ENCODE measurements at places on chromosomes 5 and 9.

- no peak for DNase-seq
Observed at GRCh38 chr5:122705851-122706250, 69.0 kb upstream of the SNX2 start.

GRCh38 chr9:89522959-89523285, 25.0 kb upstream of the SEMA4D start:
- no peak for DNase-seq

DNA sequence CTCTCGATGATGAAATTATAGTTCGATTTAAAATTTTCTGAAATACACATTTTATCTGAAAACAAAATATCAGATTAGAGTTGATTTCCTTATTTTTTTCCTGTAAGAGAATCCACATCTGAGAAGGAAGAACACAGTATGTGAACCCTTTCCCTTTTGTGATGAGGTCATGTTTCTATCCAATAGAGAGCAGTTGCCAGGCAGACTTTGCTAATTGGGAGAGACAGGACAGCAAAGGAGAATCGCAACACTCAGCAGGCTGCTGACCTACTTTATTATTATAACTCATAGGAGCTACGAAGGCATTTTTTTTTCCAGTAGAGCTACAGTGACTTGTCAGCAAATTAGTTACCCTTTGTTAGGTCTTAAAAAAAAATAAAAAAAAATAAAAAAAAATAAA, 242.1 kb downstream of the HCN1 start:
- DNase-seq = no peak

DNA sequence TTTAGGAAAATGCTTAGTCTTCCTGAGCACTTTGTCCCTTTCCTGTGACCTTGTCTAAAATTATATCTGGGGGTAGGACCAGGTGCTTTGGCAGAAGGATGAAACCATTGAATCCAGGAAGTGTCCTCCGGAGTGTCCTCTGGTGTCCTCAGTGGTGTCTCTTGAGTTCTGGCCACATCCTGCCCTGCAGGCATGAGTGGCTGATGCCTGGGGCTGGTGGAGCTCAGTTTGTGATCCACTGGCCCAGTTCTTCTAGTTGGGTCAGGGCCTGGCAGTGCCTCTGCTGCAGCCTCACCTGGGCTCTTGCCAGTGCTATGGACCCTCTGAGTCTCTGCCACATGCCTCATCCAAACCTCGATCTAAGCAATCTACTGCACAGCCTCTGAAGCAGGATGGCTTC, 14.4 kb upstream of the TMED7 start:
- DNase-seq = no peak

GRCh38 chr5:38265546-38266179, 7.3 kb downstream of the EGFLAM start:
- DNase-seq = peak; percentile 84

DNA sequence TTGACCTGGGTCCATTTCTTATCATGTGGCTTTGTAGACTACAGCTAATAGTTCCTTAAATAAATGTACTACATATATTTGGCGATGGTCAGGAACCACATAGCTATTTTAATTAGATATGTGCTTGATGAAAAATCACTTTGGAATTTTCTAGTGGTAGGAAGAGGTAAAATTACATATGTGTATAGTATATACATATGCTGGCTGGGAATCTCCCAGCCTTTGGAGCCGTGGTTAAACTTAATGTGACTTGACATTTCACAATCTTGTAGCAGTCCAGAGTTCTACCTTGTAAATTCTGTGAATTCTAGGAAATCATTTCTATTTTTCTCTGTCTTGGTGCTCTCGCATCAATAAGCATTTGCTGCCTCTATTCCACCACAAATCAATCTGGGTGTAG, 565.0 kb downstream of the DMRTA1 start:
- no peak for DNase-seq

DNA sequence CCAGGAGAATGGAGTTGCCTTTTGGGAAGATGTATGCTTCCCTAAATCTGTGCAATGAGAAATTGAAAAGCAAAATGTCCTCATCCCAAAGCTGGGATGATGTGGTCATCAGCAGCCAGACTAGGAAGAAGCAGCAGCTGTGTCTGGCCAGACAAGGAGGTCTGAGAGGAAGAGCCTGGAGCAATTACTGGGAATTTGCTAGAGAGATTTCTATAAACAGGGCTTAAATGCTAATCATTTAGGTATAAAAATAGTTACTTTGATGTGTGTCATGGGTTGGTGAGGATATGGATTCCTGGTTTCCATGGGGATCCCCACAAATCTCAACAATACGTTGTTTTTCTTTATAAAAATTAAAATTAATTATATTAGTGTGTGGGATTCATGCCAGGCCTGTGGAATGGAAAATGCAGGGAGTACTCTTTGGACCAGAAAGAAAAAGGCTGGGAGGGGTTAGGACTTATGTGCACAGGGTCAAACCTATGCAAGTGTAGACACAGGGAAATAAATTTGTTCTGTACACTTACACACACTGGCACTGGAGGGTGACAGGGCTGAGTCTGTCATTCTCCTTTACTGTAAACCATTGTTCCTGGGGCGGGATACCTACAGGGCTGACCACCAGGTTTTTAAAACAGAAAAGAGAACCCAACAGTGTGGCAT, 58.7 kb upstream of the TRPC7 start:
- no peak for DNase-seq

DNA sequence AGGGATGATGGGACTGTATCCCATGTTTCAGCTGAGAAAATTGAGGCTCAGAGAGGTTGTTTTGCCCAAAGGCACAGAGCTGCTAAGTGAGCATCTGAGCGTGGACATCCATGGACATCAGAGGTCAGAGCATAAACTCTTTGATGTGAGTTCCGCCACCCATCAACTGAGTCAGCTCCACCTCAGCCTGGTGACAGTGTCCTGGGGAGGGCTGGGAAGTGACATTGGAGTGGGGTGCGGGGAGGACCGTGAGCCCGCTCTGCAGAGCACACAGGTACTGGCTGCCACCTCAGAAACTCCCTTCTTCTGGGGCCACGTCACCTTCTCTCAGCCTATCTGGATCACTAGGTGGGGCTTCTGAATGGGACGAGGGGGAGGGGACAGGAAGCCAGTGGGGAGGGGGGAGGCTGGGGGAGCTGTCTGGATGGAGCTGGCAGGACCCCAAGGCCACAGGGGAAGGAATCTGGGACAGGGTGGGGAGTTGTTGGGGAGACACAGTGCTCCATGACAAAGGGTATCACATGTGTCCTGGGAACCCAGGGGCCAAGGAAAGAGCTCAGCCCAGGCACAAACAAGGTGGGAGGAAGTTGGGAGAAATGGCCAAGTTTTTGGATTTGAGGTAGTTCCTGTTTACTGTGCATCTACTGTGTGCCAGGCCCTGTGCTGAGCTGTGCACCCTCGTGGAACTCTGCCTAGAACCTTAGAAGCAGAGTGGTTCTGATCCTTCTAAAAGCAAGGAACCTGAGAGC, 2.5 kb downstream of the LAMC3 start:
- no peak for DNase-seq

GRCh38 chr5:1367149-1367548, 22.2 kb upstream of the CLPTM1L start:
- DNase-seq = no peak

- DNase-seq = no peak
Observed at GRCh38 chr9:116247284-116247683, 93.7 kb downstream of the PAPPA start.

DNA sequence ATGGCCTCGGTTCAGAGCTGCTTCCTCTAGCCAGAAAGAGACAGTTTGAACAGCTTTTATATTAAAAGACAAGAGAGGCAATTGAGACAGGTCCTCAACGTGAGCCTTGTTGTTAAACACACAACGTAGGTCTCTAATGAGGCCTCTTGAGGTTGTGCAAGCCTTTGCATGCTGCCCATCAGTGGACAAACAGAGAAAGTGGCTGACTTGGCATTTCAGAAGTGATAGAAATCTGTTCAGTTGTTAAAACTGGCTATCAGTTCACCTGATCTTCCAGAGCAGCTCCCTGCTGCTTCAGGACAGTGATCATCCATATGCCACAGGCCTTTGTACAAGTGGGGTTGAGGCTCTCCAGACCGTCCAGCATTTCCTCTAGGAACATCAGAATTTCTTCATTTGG, 58.8 kb downstream of the MROH2B start:
- no peak for DNase-seq

- DNase-seq = no peak
Observed at GRCh38 chr9:87441251-87441650, 56.4 kb upstream of the DAPK1 start.

GRCh38 chr5:30659417-30659816, 534.1 kb upstream of the CDH6 start:
- no peak for DNase-seq

GRCh38 chr5:10194083-10194482, 55.6 kb downstream of the ATPSCKMT start:
- no peak for DNase-seq

- peak; percentile 80 for DNase-seq
Observed at GRCh38 chr5:79020861-79021561, 35.9 kb upstream of the ARSB start.

DNA sequence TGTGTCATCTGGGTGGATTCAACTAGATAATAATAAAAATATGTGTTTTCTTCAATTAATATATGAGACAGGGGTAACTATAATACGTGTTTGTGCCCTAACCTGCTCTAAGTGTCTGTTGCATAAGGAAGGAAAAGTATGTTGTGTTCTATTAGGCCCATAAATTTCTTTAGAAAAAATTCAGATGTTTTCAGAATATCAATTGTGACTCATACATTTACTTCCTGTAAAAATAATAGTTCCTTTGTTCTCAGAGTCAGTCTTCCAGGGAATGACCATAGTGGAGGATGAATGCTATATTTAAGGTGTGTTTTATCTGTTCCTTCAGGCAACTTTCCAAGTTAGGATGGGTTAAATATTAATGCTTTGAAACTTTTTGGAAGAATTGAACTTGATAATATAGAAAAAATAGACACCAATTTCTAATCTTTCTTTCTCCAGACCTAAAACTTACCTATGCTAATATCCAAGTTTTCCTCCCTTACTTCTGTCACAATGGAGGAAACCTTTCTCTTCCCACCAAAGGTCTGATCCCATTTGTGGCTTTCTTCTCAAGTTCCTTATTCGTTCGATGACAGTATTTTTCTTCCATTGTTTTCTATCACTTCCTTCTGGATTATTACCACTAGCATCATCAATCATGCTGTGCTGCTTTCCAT, 49.9 kb downstream of the ISL1 start:
- no peak for DNase-seq

DNA sequence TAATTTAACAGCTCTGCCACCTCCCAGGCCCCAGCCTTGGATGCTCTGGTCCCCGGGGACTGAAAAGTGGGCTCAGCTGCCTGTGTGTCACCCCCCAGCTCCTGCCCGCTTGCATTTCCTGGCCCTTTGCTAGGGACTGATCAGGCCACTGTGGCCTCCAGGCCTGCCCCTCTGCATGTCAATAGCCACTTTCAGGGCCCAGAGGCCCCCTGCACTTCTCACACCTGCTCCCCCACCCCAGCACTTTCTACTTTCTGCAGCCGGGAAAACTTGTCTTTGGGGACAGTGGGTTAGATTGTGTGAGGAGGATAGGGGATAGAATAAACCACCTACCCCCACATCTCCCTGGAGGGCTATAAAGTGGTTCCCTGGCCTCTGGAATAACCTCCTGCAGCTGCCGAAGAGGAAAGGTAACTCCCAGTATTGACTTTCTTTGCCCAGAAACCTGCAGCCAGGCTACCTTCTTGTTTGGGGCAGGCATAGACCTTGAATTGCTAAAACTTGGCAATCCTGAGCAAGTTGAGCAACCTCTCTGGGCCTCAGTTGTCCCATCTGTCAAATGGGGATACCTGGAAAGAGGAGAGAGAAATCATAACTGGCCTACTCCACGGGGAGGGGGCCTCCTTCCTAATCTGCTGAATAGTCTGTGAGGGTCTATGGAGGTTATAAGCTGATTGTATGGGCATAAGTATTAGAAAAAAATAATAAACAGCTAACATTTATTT, 7.8 kb downstream of the AIF1L start:
- no peak for DNase-seq

- DNase-seq = no peak
Observed at GRCh38 chr5:139488260-139488659, 5.7 kb upstream of the STING1 start.

- no peak for DNase-seq
Observed at GRCh38 chr9:14782286-14783051, 59.9 kb upstream of the CER1 start.

GRCh38 chr5:65737842-65738241, 15.8 kb downstream of the NLN start:
- DNase-seq = no peak

GRCh38 chr9:122192914-122193525, 33.3 kb downstream of the MORN5 start:
- no peak for DNase-seq

DNA sequence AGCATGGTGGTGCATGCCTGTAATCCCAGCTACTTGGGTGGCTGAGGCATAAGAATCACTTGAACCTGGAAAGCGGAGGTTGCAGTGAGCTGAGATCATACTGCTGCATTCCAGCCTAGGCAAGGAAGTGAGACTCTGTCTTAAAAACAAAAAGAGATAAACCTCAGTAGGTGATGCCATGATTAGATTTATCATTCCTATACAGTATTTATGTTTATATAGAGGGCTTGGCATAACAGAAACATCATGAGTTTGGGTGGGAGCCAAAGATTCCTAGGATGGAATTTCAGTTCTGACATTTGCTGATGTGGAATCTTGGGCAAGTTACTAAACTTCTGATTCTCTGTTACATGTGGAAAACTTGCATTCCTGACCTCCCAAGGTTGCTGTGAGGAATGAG, 22.3 kb downstream of the RFK start:
- no peak for DNase-seq

DNA sequence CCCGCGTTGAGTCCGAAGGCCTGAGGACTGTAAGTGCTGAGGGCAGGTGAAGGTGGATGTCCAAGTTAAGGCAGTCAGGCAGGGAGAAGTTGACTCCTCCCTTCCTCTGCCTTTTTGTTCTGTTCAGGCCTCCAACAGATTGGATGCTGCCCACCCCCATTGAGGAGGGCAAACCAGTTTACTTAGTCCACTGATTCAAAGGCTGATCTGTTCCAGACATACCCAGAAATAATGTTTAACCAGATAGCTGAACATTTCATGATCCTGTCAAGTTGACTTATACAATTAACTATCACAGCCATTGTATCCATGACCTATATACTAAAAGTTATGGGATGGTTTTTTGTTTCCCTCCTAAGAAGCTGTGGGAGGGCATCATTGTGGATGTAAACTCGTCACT, 8.3 kb upstream of the TEX48 start:
- no peak for DNase-seq

- no peak for DNase-seq
Observed at GRCh38 chr9:4781408-4781807, 11.3 kb upstream of the RCL1 start.

DNA sequence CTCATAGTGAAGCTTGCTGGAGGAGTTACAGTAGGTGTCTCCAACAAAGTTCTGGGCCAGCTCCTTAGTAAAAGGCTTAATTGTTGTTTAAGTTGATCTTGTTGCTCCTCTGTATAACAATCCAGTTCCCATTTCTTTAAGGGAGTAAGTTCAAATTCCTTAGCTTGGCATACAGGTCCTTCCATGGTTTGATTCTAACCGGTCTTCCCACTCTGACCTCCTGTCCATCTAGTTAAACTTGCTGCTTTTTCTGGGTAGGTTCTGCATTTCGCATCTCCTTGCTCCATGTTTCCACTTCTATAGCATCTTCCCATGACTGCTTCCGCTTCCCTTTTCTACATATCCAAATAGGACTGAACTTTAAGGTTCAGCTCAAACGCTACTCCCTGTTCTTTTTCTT, 95.5 kb downstream of the ARHGAP26 start:
- DNase-seq = no peak

Measured in glutamatergic neuron (in vitro differentiated cells).